Activated CD4-positive, alpha-beta T cell treated with anti-CD3 and anti-CD28 coated beads for 48 hours (primary cell): ENCODE measurements at places on chromosomes 3 and 15.

GRCh38 chr15:72866182-72866581, 82.6 kb upstream of the ADPGK start:
- DNase-seq = no peak

- no peak for DNase-seq
These were observed 10.3 kb downstream of the ANKRD28 start for GRCh38 chr3:15787526-15787925.

- DNase-seq = no peak
These were observed 631.6 kb upstream of the KCNMB2 start for GRCh38 chr3:177904621-177905020.

DNA sequence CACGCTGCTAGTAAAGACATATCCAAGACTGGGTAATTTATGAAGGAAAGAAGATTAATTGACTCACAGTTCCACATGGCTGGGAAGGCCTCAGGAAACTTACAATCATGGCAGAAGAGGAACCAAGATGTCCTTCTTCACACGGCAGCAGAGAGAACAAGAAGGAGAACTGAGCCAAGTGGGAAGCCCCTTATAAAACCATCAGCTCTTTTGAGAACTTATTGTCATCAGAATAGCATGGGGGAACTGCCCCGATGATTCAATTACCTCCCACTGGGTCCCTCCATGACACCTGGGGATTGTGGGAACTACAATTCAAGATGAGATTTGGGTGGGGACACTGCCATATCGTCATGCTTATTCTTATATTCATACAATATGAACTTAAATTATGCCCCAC, 49.0 kb downstream of the DUT start:
- no peak for DNase-seq

- DNase-seq = no peak
These were observed 26.9 kb upstream of the GOLGA8B start for GRCh38 chr15:34610354-34610753.

- DNase-seq = no peak
These were observed 229.5 kb downstream of the VPS13C start for GRCh38 chr15:61830536-61831330.

- no peak for DNase-seq
These were observed 5.4 kb downstream of the NFKBIZ start for GRCh38 chr3:101854608-101855304.

DNA sequence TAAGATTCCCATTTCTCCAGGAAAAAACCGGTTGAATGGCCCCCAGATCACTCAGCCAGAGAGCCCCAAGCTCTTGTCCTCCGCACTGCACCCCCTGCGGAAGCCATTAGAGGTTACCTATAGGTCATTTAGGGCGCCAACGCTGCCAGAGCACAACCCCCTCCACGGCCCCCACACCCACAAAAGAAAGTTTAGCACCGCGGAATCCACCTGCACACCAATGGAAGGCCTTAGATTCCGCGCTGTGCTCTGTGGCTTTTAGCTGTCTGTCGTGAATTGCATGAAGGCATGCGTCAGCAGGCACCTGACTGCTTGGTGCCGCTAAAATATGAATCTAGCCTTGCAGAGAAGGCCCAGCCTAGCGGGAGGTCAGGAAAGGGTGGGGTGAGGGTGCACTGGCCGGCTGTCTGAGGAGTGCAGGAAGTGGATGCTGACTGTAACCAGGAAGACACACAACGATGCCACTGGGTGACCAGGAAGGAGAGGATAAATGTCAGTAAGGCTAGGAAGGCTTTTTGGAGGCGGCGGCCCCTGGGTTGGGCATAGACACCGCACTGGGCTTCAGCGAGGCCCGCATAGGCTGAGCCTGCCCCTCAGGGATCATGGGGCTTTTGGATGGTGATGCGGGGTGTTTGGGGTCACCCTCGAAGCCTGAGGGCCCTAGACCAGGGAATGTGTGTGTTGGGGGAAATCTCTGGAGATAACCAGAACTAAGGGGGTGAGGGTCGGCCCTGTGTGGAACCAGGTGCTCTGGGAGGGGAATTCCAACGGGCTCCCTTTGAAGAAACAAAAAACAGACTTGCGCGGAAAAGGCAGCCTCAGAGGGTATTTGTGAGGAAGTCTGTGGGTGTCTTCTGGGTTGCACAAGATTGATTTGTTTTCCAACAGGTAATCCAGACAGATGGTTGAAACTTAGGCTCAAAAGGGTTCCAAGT, 976 bp upstream of the NUP210 start:
- peak; percentile 88 for DNase-seq

DNA sequence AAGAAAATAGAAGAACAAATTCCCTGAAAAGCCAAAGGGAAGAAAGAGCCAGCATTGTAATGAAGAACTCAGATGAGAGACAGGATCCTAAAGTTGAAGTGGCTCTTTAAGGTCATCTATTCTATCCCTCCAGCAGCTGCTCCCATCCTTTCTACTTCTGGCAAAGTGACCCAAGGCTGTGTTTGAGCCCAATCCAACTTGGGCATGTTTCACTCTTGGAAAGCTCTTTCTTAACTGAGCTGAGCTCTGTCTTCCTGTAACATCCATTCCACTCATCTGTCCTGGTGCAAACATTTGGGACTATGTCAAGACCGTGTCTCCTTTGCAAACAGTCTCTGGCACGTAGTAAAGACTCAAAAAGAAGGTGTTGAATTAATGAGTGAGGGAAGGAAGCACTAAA, 298.1 kb upstream of the IGF1R start:
- no peak for DNase-seq

DNA sequence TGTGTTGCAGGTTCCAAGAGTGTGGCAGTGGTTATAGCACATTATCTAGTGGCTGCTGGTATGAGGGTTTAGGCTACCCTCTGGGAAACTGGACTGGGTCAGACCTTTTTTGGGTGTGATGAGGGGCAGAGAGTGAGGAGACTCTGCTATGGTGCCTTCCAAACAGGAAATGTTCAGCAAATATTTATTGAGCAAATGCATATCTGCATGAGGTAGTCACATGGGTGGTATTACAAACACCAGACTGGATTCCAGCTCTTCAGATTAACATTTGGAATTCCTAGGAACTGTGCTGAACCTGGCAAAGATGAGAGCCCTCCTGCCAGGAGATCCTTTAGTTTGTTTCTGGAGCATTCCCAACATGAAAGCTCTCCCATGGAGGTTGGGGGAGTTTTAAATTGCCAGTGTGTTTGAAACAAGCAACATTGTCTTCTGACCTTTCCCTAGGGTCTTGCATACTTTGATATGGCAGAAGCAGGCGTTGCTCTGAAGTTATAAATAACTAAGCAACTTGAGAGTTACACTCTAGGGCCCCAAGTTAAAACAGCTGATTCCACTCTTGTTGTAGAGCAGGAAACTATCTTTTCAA, 341.2 kb upstream of the C2CD4B start:
- DNase-seq = no peak

- DNase-seq = no peak
These were observed 123.7 kb upstream of the SPRED1 start for GRCh38 chr15:38128921-38129320.

GRCh38 chr15:96273317-96274086, 57.0 kb upstream of the NR2F2 start:
- peak; percentile 51 for DNase-seq

DNA sequence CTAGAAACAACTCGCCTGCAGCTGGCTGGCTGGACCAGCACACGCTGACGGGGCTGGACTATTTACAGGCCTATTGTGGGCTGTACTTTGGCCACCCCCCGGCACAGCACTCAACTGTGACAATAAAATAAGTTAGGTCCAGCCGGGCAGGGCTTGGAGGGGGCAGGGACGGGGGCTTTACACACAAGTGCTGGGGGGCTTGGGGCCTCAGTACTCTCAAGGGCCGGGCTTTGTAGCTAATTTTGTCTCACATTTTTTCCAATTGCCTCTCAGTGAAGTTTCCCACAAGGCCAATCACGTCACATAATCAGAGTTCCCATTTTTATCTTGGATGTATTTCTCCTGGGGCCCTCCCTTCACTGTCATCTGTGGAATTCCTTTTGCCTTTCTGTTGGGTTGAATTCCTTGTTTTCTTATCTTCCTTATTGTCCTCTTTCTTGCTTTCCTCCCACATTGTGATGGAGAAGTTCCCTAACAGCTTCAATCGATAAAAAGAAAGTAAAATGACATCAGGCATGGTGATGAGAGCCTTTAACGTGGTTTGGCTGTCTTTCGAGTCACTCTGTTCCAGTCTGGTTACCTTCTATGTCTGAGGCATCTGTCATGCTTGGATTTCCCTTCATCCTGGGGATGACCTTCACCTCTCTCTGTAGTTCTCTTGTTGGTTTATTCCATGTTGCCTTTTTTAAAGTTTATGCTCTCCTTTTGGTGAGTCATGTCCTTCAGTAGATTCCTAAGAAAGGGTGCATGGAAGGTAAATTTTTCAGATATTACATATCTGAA, 44.1 kb upstream of the CMTM7 start:
- DNase-seq = no peak

- no peak for DNase-seq
These were observed 21.3 kb downstream of the GSK3B start for GRCh38 chr3:120072867-120073525.

GRCh38 chr3:121894301-121894990, at the start of gene SLC15A2:
SLC15A2 (plus strand) TSS chr3:121894401; CDS start chr3:121894477, 76 bp downstream.
- DNase-seq = no peak

- DNase-seq = no peak
These were observed 20.6 kb downstream of the MTMR14 start for GRCh38 chr3:9669720-9670432.

DNA sequence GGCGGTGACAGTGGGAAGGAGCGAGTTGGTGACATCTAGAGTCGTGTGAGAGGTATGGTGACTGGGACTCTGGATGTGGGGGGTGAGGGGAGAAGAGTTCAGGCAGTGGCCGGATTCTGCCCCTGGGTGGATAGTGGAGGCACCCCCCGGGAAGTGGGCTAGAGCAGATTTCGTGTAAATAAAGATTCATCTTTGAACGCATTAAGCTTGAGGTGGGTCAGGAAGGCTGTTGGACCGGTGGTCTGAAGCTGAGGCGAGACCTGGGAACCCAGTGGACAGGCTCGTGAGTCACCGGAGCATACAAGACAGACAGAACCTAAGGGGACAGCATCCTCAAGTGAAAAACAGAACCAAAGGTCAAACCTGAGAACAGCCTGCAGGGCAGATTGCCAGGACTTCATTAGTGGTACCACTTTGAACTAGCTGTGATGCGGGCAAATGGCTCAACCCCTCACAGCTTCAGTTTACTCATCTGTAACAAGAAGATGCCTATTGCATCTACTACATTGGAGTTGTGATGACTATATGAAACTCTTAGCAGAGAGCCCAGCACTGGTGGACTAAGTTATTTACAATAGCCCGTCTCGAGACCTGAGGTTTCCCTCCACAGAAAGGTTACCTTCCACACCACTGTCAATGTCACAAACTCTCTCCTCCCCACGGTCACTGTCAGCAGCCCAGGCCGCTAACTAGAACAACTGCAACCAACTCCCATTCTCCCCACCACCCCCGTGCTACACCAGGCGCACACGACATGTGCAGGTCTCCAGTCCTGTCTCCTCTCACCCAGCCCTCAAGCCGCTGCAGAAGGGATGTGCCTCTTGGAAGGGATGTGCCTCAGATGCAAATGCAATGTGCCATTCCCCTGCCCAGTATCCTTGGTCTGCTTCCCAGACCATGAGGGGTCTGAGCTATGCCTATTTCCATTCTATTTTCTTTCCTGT, 901 bp upstream of the CLN6 start:
- peak; percentile 26 for DNase-seq
